NCI-H1930 (cell line): ENCODE measurements at places on chromosomes 1 and 21.
A peak's percentile ranks its signal among the peaks of the same experiment; 100 is the strongest.

DNA sequence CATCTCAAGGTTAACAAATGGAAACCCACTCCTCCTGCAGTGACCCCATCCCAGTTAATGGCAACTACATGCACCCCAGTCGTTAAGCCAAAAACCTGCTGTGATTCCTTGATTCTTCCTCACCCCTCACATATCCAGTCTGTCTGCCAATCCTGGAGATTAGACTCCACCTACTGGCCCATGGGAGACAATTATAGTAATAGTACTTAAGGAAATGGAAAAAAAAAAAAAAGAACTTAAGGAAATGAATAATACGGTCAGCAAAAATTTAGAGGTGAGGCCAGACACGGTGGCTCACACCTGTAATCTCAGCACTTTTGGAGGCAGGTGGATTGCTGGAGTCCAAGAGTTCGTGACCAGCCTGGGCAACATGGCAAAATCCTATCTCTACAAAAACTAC is 7.0 kb downstream of the NOL9 start:
- DNase-seq = no peak

GRCh38 chr1:245671349-245671748 is 516.6 kb downstream of the KIF26B start:
- DNase-seq = no peak

GRCh38 chr1:162954824-162955223 is 93.8 kb upstream of the CCDC190 start:
- DNase-seq = no peak

DNA sequence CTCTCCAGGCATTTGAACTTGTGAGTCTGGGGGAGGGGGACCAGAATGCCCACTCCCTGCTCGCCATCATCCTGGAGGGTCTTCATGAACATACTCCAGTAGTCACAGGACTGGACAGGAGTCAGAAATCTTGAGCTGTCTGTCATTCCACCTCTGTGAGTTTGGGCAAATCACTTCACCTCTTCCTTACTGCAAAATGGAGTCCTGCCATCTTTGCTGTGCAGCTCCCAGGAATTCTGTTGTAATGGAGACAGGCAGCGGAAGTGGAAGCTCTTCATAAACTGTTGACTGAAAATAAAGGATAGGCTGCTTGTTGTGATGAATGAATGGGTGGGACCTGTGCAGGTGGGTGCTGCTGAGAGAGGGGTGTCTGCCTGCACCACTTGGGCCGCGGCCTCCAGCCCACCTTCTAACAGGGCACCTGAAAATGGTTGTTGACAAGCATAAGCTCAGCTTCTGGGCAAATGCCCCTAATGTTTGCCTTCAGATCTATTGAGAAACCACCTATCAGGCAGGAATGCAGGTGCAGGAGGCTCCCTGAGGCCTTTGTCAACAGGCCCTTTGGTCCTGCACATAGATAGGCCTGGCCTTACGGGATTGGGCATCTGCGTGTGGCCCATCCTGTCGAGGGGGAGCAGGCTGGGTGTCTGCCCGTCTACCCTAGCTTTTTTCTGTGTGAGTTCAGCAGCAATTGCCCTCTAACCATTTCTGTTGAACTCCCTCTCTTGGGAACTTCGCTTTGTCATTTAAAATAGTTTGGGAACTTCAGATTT is 321.0 kb downstream of the RPS6KC1 start:
- no peak for DNase-seq

GRCh38 chr1:117556341-117556740 is 49.5 kb upstream of the TENT5C start:
- no peak for DNase-seq

DNA sequence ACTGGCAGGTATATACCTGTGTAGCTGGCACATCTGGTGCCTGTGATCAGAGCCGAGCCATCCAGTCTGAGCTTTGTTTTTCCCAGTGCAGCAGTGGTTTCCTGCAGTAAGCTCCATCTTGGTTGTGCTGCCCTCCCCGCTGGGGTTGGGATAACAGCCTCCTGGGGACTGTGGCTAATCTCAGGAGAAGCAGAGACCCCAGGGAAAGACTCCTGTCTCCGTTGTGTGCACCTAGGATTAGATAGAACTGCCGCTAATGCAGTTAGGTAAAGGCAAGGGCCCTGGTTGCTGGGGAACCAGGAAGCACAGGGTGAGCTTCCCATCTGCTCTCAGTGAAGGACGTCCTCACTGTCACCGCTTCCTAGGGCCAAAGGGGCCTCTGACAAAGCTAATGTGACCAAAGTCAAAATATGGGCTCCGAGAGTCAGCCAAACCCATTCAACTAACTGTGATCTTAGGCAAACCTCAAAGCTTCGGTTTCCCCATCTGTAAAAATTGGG is 20.0 kb downstream of the ROR1 start:
- DNase-seq = no peak

GRCh38 chr1:89022167-89022959 is at the start of gene GBP3:
TSS of gene GBP3 (minus strand) at chr1:89022866. CDS start at chr1:89020721, 2,145 bp downstream.
- no peak for DNase-seq

GRCh38 chr1:41444246-41444645 is 40.2 kb downstream of the EDN2 start:
- no peak for DNase-seq

GRCh38 chr1:16206547-16207317 is 5.7 kb downstream of the ARHGEF19 start:
- DNase-seq = peak; percentile 93

GRCh38 chr1:225577241-225577640 is 75.7 kb downstream of the ENAH start:
- no peak for DNase-seq

DNA sequence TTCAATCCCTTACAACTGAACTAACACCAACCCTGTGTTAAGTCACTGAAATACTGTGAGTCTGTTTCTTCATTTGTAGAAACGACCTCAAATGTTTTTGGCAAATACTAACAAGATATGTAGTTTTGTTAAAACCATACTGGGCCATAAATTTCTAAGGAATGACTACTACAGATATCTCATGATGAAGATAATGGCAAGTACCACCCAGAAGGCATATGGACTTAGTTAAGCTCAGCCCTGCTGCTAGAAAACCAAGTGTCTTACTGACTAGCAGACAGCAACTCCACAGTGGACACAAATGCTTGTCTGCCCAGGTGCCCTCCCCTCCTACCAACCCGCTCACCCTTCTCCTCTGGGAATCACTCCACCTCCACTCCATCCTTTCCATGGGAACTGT is 44.5 kb upstream of the BMP8B start:
- no peak for DNase-seq

GRCh38 chr1:214573386-214574318 is 22.2 kb upstream of the PTPN14 start:
- DNase-seq = no peak

GRCh38 chr21:38476385-38476784 is 21.9 kb downstream of the ERG start:
- no peak for DNase-seq

- DNase-seq = no peak
Measured at GRCh38 chr1:44353604-44354003, 1.5 kb downstream of the ERI3 start.

DNA sequence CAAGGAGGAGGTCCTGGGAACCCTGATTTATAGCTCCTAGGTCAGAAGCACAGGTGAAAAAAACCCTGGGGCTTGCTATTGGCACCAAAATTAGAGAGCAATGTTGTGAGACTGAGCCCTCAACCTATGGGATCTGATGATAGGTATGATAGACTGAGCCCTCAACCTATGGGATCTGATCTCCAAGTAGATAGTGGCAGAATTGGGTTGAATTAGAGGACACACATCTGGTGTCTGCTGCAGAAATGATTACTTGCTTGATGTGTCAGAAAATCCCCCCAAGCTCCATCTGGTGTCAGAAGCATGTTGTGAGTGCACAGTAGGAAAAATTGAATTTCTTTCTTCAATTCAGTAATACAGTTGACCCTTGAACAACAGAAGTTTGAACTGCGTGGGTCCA is 62.4 kb downstream of the MAP3K21 start:
- DNase-seq = no peak

DNA sequence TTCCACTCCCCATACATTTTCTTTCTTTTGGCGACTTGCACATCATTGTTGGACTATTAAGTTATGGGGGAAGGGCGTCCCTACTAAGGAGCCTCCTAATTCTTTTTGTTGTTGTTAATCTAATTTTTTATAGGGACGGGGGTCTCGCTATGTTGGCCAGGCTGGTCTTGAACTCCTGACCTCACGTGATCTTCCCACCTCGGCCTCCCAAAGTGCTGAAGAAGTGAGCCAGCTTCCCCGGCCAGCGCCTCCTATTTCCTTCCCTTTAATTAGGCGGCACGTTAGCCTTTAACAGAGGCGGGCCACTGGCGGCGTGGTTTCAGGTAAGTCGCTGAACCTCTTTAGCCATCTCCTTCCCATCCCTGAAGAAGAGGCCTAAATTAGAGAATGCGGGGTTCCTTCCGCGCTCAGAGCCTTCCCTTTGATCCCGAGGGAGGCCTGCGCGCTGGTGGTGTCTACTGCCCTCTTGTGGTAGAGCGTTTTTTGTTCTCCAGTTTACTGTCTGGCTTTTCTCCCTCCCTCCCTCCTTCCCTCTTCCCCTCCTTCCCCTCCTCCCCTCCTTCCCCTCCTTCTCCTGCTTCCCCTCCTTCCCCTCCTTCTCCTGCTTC is 38.1 kb downstream of the TNFRSF9 start:
- peak; percentile 68 for DNase-seq

GRCh38 chr21:41091616-41092015 is 76.3 kb upstream of the BACE2 start:
- no peak for DNase-seq

- no peak for DNase-seq
Measured at GRCh38 chr1:66405061-66405460, 128.9 kb upstream of the SGIP1 start.
